KBM-7 (cell line): ENCODE measurements at places on chromosomes 12 and 14.

DNA sequence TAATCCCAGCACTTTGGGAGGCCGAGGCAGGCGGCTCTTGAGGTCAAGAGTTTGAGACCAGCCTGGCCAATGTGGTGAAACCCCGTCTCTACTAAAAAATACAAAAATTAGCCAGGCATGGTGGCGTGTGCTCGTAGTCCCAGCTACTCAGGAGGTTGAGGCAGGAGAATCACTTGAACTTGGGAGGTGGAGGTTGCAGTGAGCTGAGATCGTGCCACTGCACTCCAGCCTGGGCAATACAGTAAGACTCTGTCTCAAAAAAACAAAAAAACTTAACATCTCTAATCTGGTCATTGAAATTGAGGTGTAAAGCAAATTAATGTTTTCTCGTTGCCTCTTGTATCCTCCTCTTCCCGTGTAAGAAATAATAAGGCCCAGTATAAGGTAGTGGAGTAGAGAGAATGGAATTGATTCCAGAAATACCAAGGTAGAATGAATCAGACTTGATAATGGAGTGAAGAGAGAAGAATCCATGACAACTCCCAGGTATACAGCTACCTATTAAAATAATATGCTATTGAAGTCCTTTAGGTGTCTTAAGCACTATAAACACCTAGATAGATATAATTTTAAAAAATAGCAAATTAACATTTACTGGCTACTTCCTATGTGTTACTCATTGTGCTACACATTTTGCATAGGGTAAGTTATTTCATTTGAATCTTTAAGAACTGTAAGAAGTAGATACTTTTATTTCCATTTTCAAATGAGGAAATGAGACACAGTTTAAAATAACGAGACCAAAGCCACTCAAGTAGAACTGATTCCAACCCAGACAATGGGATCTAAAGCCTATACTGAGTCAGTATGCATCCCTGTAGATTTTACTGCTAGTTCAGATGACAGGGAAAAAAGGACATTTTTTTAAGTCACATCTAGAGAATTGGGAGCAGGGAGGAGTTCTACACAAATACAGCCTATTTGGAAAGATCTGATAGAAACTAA, 23.2 kb downstream of the RAP1B start:
- DNase-seq, result peak; percentile 25

- DNase-seq, result no peak
Measured at GRCh38 chr12:120230326-120230973, 29.5 kb upstream of the RPLP0 start.

DNA sequence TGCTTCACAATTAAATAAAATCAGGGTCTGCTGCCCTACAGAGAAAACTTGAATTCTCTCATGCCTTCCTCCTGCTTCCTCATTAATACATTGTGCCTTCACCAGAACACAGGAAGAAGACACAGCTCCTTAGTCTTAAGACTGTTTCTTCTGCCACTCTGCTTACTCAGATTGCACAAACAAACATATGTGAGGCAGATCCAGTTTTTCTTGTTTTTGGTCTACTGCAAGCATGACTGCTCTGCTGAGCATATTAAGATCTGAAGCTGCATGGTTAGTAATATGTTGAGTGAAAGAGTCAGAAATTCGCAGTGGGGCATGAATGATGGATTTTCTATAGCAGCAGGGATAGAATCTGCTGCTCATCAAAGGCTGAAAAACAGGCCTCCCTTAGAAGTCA, 321.1 kb upstream of the STXBP6 start:
- DNase-seq, result no peak

DNA sequence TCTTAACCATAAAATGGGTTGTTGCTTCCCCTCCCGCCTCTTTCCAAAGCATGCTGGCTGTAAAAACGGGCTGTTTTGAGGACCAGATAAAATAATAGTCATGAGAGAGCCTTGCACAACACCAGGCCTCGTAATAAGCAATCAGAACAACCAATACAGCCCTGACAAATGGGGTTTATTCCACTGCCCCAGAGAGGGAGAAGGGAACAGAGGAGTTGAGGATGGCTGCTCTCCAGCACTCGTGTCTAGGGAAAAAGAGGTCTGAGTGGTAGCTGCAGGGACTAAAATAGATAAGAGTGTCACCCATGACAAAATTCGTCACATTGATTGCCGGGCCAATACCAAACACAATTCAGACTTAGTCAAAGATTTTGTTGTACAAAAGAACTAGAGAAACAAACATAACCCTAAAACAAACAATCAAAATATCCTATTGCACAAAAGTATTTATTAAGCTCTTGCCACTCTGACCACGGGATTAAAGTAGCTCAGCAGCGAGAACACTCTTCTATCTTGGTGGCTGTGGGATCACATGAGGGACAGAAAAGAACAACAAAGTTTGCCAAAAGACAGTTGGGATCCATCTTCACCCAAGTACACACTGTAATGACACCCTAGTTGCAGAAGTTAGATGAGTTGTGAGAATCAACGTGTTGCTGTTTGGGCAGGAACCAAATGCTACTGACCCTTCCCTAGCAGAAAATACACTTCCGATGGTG, 188.0 kb downstream of the FOXN3 start:
- no peak for DNase-seq

GRCh38 chr12:104792570-104792969, 165.5 kb downstream of the SLC41A2 start:
- no peak for DNase-seq

DNA sequence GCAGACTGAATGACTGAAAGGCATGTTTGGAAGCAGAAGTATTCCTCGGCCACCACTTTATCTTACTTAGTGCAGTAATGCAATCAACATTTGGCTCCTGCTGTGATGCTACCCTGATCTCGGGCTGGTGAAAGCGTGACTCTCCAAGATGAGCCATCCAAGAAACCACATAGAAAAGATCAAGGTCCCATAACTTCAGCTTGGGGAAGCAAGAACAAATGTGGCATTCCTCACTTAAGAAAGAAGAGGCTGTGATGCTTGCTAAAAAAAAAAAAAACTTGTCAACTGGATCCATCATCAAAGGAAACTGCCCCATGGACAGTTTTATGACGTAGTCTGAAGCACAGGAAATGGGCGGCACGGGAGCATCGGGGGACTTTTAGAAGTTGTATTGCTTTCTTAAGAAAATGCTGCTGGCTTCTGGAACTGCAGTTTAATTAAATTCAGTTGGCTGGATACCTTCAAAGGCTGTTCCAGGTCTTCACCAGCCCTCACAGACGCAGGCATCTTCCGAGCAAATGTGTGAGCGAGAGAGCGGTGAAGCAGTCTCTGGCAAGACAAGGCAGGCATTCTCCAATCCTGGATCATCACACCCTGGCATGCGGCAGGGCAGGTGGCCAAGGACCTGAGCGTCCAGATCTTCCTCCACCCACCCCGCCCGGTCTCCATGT, 38.2 kb upstream of the MAP1LC3B2 start:
- peak; percentile 48 for DNase-seq

- no peak for DNase-seq
Measured at GRCh38 chr12:67892259-67893021, 96.8 kb upstream of the IFNG-AS1 start.

GRCh38 chr14:64693810-64694165, 10.4 kb upstream of the PLEKHG3 start:
- DNase-seq, result no peak

DNA sequence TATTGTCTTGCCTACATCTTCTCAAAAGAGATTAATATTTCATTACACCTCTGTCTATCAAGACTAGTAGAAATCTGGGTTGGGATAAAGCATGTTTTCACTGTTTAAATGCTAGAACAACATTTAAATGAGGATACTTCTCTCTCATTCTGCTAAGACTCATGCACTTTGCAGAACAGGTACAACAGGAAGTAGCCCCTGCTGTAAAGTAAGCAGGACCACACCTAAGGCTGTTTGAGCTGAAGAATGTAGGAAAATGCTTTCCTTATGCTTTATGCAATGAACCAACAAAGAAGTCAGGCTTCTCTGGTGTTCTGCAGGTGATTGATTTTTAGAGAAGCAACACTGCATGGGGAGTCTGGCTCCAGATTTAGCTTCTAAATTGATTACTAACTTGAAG, 89.4 kb downstream of the PAX9 start:
- DNase-seq, result no peak

DNA sequence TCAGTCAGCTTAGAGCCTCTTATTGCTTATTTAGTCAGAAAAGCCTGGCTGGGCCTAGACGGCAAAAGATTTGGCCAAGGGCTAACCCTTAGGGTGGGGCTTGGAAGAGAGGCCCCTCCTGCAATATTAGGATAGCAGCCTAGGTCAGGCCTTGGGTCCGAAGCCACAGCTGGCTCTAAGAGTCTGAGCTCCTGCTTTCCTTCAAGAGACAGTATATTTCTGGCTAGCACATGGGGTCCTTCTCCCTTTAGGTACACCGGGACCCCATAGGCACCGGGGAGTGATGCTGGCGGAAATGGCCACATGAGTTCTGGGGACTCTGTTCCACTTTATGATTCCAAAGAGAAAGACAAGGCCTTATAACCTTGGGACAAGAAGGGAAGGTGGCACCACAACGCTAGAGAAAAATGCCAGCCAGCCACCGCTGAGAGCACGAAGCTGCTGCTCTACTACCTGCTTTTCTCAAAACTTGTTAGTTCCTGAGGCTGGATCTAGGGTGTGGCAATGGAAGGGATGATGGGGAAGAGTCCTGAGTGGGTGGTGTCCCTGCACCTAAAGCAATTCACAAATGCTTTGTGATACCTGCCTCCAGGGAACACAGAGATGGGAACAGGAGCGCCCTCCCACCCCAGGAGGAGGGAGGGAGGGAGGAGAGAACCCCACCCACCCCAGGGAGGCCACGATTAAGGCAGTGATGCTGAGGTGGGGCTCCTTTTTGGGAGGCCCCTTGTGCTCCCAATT, 3.1 kb upstream of the AVIL start:
- no peak for DNase-seq

DNA sequence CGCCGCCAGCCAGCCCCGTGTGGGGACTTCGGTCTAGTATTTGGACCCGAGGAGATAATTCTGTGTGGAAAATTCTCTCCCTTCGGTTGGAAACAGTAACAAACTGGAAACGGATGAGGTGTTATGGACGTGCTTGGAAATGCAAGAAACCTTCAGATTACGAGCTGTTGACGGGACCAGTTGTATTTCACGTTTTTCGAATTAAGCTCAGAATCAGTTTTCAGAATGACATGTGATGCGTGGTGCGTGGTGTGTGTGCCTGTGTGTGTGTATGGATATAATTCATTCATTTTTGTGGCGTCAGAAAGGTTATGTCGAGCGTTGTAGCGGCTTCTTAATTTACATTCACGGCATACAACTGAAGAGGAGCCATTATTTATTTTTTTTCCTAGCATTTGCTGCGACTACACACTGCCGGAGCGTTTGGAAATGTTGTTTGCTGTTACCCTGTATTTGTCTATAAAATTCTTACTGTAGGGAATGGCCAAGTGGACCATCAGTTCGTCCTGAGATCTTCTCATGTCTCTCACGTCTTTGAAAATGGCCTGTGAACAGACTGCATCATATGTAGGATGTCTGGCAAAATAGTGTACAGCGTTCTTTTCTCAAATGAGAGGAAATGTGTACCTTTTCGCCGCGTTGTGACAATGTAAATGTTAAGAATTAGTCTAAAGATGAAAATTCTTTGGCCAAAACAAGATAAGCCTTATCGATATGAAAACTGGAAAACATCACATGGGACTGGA, 1.3 kb downstream of the TRAF3 start:
- peak; percentile 26 for DNase-seq

DNA sequence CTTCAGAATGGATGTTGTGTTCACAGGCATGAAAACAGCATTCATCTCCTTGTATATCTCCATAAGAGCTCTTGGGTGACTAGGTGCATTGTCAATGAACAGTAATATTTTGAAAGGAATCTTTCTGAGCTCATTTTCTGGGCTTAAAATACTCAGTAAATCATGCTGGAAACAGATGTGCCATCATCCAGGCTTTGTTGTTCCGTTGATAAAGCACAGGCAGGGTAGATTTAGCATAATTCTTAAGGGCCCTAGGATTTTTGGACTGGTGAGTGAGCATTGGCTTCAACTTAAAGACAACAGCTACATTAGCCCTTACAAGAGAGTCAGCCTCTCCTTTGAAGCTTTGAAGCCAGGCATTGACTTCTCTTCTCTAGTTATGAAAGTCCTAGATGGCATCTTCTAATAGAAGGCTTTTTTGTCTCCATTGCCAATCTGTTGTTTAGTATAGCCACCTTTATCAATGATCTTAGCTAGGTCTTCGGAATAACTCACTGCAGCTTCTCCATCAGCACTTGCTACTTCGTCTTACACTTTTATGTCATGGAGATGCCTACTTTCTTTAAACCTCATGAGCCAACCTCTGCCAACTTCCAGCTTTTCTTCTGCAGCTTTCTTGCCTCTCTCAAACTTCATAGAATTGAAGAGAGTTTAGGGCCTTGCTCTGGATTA, 79.6 kb upstream of the PSMA6 start:
- no peak for DNase-seq

- no peak for DNase-seq
Measured at GRCh38 chr14:42475289-42475688, 868.6 kb downstream of the LRFN5 start.
